ENCODE measurements at places on chromosomes 12 and 14.

DNA sequence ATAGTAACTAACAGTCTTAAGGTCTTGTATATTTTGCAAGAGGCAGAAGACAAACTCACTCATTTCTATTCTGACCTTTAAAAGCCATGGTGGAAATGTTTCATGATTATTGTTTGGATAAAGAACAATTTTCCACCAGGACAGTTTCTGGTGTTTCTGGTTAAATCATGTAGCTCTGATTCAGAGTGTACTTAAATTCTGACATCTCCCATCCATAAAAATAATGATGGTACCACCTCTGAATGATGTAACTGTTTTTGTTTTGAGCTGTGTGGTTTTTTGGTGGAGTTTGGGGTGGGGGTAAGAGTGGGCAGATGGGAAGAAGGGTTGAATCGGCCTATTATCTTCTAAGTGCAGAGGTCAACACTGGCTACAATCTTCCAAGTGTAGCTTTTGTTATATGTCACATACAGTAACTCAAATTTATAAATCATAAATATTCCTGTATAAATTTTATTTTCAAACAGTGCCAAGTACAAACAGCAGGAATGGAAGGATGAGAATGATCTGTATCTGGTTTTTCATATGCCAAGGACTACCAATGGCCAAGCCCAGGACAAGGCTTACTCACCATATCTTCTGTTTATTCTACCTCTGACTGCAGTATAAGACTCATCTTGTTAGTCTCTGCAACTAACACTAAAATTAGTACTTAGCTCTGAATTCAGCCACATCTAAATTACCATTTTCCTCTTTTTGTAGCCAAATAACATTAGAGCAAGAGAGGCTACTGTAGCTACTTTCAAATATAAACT is 108.7 kb downstream of the BCAT1 start:
- H3K36me3 ChIP-seq: no peaks in the 10 kb centered on the region
- no peak for DNase-seq
- peaks cover 18% of the 10 kb centered on the region for H3K4me1 ChIP-seq
- no peaks in the 10 kb centered on the region for H3K27me3 ChIP-seq
- no peak overlapping the region for H3K27ac ChIP-seq
- no peak overlapping the region for H3K4me3 ChIP-seq

- H3K27ac ChIP-seq: no peak overlapping the region
- no peaks in the 10 kb centered on the region for H3K36me3 ChIP-seq
- no peak overlapping the region for H3K4me3 ChIP-seq
Observed at GRCh38 chr14:87094913-87095312, 898.1 kb downstream of the GALC start.

GRCh38 chr12:82880442-82880901 is 193.8 kb downstream of the TMTC2 start:
- no peak overlapping the region for H3K27ac ChIP-seq
- H3K4me3 ChIP-seq: no peak overlapping the region
- DNase-seq: no peak
- no peaks in the 10 kb centered on the region for H3K36me3 ChIP-seq

GRCh38 chr12:102016472-102016871 is 45.3 kb downstream of the WASHC3 start:
- no peaks in the 10 kb centered on the region for H3K36me3 ChIP-seq
- no peaks in the 10 kb centered on the region for H3K4me1 ChIP-seq
- H3K27me3 ChIP-seq: no peaks in the 10 kb centered on the region
- H3K4me3 ChIP-seq: no peak overlapping the region
